ENCODE measurements at places on chromosomes 4 and X.

- DNase-seq, result no peak
These were observed 189.1 kb upstream of the C1QTNF7 start for GRCh38 chr4:15238720-15239119.

- no peak for DNase-seq
These were observed 3.4 kb downstream of the AIFM1 start for GRCh38 chrX:130162094-130162735.

DNA sequence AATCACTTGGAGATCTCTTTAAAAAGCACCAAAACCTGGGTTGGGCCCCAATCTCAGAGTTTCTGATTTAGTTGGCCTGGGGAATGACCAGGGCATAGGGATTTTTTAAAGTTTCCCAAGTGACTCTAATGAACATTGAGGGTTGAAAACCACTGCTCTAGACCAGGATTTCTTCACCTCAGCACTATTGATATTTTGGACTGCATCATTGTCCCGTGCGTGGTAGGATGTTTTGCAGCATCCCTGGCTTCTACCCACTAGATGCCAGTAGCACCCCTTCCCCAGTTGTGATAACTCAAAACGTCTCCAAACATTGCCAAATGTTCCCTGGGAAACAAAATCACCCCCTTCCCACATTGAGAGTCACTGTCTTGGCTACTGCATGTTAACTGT is 61.8 kb downstream of the ATXN3L start:
- no peak for DNase-seq

DNA sequence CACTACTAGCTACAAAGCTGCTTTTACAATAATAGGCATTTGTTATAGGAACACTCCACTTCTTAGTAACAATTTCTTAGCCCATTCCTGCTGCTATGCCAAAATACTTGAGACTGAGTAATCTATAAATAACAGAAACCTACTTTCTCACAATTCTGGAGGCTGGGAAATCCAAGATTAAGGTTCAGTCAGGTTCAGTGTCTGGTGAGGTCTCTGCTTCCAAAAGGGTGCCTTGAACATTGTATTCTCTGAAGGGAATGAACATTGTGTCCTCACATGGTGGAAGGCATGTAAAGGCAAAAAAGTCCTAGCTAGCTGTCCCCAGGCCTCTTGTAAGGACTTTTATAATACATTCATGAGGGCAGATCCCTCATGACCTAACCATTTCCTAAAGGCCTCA is 7.0 kb downstream of the SLC9B1 start:
- no peak for DNase-seq
